ENCODE measurements at places on chromosomes 4 and X.

DNA sequence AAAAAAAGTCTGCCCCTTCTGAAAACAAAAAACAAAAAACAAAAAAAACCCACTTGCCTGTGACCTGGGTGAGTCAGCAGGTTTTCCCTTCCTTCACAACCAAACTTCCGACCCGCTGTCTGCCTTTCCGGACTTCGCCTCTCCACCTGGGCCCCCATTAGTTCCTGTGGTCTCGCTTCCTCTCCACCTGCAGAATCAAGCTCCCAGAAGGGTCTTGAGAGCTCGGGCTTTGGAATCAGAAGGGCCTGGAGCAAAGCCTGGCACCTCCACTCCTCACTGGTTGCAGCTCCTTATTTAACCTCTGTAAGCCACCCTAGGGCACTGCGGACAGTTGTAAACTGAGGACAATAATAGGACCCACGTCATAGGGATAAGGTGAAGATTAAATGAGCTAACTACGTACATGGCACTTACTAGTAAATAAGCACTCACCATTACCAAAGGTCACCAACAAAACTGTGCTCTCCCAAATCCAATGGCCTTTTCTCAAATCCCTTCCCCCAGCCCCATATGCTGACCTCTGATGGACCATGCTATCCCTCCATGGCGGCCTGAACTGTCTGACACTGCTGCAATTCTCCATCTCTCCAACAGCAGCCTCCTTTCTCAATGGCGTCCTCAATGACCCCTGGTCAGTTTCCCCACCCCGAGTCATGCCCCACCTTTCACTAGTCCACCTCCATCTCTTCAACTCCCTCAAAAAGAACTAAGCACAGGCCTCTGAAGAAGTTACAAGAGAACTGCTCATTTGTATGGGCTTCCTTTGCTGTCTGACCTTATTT lies 64.2 kb downstream of the IRF2 start:
- peak; percentile 24 for DNase-seq

GRCh38 chr4:81675791-81676393 lies 204.2 kb upstream of the RASGEF1B start:
- no peak for DNase-seq

DNA sequence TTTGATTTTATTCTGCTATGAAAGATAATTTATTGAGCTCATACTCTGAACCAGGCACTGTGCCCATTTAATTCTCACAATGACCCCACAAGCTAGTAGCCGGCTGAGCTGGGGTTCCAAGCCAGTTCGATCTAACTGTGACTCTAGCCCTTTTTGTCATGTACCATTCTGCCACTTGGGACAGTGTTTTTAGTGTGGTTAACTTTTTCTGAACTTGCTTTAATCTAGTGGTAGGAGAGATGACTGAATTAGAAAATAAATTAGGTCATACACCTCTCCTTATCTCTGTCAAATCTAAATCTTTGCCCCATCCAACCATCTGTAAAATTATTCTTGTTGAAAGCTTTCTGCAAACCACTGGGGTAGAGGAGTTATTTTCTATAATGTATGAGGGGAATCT lies 136.0 kb downstream of the CBR4 start:
- no peak for DNase-seq

DNA sequence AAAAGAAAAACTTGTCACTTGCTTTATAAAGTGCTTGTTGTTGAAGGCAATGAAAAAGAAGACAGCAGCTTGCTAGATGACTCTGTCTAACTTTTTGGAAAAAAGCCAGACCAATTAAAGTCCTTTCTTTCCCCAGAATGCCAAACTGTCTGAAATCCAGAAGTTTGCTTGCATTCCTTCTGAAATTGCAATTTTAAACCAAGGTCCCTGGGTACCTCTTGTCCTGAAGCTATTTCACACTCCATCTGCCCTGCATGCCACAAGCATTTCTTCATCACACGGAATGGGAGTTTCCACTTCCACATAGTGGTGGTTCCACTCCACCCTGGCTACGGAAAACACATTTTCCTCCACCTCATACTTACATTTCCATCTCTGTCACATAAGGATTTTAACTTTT lies 101.0 kb downstream of the PAPSS1 start:
- no peak for DNase-seq

GRCh38 chrX:56314334-56314733 lies 82.2 kb downstream of the KLF8 start:
- no peak for DNase-seq

GRCh38 chr4:6942238-6942800 lies 32.7 kb downstream of the TBC1D14 start:
- peak; percentile 20 for DNase-seq

- no peak for DNase-seq
These were observed 344.6 kb upstream of the CTSO start for GRCh38 chr4:156298230-156298629.

GRCh38 chr4:9916346-9916745 lies 105.0 kb downstream of the SLC2A9 start:
- DNase-seq = no peak

Data from activated T-cell treated with anti-CD3 and anti-CD28 coated beads, Interleukin-2, amount 50 U/mL, for 4 hours (primary cell).